ENCODE measurements at places on chromosomes 16 and 17.

DNA sequence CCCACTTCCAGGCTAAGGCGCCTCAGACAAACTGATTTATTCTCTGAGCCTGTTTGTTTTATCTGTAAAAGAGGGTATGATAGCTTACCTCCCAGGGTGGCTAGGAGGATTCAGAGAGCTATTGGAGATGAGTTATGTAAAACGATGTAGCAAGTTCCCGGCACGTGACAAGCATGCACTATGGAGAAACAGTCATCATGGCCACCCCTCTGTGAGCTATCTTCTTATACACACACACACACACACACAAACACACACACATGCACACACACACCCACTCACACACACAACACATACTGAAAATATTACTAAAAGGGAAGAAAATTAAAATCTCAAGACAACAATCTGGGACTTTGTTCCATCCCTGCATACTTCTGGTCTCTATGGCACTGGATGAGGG lies 66.3 kb downstream of the CCT6B start:
- no peak for DNase-seq

DNA sequence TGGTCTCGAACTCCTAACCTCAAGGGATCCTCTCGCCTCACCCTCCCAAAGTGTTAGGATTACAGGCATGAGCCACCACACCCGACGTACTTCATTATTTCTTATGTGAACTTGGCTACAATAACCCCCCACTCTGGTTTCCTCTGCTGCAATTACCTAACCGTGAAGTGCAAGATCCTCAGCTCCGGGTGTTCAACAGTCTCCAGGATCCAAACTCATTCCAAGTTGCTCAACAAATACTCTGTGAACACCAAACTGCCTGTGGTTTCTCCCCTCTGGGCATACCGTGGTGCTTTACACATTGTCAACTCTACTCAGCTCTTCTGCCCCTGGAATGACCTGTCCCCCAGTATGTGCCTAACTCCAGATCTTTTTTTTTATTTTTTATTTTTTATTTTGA lies 6.8 kb upstream of the SULT1A1 start:
- peak; percentile 51 for DNase-seq

GRCh38 chr17:78719630-78720298 lies 62.3 kb downstream of the CYTH1 start:
- DNase-seq, result no peak

DNA sequence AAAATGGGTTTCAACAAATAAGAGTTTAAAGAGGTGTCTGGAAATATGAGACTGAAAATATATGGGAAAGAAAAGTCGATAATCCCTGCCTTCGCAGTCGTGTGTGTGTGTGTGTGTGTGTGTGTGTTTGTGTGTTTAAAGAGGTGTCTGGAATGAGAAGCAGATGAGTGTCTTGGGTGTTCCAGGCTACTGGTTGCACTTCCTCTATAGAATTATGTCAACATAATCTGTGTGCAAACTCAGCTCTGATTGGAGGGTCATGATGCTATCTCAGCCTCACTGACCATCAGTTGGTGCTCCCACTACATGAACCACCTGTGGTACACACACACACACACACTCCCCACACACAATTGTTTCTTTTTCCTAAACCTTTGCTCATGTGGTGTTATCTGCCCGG lies 347.3 kb downstream of the NPIPA8 start:
- peak; percentile 46 for DNase-seq

GRCh38 chr17:27460196-27460725 lies 4.0 kb downstream of the KSR1 start:
- DNase-seq, result no peak

GRCh38 chr17:4074831-4075495 lies 67.9 kb downstream of the ZZEF1 start:
- peak; percentile 87 for DNase-seq

- DNase-seq, result no peak
Measured at GRCh38 chr16:77480681-77481315, 46.0 kb upstream of the ADAMTS18 start.

DNA sequence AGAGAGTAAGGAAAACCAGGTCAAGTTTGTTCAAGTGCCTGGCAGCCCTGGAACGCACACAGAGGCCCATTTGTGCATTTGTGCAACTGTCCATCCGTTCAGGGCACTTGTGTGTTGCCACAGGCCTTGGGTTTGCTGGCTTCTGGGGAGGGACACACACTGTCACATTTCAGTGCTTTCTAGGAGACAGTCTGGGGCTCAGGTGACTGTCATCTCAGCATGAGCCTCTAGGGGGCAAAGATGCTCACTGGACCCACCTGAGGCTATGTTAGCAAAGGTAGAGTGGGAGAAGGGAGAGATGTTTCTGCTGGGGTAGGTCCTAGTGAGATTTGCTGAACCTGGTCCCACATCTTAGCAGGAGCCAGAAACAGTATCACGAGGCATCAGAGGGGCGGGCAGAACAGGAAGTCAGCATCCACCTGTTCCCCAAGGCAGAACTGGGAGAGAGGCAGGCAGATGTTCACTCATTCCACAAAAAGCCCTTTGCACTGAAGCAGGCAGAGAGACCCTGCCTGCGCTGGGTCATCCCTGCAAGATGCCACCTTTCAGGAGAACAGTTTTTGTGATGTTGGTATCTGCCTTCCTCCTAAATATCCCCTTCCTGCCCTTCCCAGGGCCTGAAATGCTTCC lies 48.5 kb downstream of the RAI1 start:
- DNase-seq, result peak; percentile 89

DNA sequence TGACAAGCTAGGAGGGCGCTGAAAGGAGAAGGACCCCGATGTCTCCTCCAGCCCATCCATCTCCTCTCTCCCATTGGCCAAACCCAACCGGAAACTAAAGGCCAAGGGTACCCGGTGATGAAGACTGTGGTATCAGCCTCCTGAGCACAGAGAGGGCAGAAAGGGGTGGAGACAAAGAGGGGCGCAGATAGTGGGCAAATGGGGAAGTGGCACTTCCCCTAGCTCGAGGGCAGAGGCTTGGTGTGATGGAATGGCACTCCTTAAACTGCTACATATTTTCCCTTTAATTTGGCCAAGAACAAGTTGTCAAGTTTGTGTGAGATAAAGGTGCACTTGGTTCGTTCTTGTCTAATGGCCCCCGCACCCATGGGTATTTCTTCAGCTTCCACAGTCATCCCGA lies 27.8 kb downstream of the IL4R start:
- DNase-seq, result no peak

GRCh38 chr17:44331249-44331760 lies 6.7 kb upstream of the SLC25A39 start:
- peak; percentile 93 for DNase-seq

- peak; percentile 47 for DNase-seq
Measured at GRCh38 chr17:44733753-44734152, 25.0 kb upstream of the ADAM11 start.

DNA sequence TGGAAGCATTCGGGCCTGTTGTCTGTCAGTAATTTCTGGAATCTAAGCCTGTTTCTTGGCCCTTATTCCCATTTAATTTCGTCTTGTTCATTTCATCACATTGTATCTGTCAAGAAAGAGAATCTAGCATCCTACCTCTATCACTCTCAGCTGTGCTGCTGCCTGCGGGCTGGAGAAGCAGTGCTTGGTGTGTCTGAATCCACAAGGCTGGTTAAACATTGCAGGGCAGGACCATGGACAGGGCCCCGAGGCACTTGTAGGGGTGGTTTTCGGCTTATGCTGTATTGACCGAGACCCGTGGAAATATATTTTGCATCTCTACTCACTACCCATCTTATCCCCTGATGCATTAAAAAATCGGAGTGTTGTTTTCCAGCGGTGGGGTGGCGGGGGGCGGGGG lies 3.1 kb downstream of the RAB11FIP4 start:
- DNase-seq, result peak; percentile 85

GRCh38 chr17:27496437-27496943 lies 40.2 kb downstream of the KSR1 start:
- no peak for DNase-seq

- no peak for DNase-seq
Measured at GRCh38 chr16:87451563-87452210, 41.1 kb downstream of the ZCCHC14 start.

All from Karpas-422 (cell line).